ENCODE measurements at places on chromosomes 4 and X.

- no peak for DNase-seq
These were observed 24.3 kb downstream of the TMEM192 start for GRCh38 chr4:165088366-165088765.

- DNase-seq: no peak
These were observed 161.9 kb downstream of the ZNF518B start for GRCh38 chr4:10295301-10295700.

DNA sequence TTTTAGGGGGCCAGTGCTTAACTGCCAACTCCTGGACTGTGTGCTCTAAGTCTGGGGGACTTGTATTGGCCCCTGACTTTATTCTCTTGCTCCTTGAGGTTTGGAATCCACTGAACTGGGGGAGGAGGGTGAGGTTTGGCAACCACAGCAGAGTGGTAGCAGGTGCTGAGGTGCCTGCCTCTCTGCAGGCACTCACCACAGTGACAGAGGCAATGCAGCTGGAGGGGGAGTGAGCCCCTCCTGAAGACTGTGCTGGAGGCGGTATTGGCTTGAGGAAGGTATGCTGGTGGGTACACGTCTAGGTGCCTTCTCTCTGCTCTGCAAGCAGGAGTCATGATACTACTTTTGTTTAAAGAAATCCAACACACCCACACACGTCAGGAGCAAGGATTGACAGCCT is 24.6 kb downstream of the CFAP299 start:
- no peak for DNase-seq

GRCh38 chr4:142265536-142265935 is 580.6 kb downstream of the INPP4B start:
- no peak for DNase-seq

DNA sequence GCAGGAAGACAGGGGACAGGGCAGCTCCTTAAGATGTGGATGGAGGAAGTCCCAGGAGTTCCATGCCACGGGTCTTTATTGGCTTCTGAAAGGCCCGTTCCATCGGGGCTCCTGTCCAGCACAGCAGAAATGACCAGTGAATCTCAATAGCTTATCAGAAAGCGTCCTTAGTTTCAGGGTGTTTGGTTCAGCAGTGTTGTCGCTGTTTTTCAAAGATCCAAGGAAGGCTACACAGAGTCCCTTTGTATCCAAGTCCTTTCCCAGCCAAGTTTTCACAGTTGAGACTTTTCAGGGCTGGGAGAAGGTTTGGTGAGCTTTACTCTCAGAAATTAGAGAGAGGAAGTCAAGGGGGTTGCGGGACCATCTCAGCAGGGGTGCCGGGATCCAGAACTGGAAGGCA is 5.0 kb upstream of the ZCCHC4 start:
- DNase-seq: no peak

DNA sequence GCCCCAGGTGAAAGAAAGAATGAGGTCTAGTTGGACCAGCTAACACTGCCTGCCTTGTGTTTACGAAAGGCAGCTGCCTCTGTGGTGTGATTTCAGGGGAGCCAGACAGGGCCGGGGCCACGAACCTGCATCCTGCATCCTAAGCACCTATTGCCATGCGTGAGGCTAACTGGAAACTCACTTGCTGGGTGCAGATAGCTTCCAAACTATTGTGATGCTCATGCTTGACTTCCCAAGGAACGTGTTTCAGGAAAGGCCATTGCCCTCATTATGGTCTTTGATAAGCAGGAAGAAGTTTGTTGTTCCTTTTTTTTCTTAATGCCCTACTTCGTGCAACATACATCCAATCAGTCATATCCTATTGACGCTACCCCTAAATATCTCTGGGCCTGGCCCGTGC is 2.3 kb upstream of the IRF2 start:
- no peak for DNase-seq

- DNase-seq: peak; percentile 95
These were observed 2.1 kb downstream of the PLCXD1 start for GRCh38 chrX:283115-283845.

GRCh38 chrX:133726211-133726630 is 259.2 kb downstream of the GPC3 start:
- no peak for DNase-seq

DNA sequence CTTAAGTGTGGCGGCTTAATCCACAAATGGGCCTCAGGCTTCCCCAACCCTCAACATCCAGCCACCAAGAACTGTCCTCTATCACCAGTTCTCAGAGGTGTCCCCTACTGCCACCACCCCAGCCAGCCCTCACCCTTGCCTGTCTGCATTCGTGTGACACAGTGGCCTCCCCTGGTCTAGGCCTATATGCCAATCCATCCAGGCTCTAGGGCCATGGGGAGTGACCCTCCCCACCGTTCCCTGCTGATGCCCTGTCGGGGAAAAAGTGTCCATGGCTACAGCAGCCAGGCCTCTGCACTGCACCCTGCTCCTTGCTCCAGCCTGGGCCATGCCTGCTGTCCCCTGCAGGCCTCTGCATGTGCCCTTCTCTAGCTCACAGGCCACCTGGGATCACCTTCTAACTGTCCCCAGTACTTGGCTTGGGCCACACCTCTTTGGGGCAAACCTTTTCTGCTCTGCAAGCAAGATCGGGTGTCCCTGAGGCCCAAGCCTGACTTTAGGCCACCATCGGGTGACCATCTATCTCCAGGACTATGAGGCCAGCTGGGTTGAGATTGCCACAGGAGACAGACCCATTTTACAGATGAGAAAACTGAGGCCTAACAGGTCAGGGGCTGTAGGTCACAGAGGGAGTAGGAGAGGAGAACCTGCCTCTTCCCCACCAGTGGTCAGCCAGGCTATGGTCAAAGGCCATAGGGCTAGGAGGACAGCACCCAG is 75.8 kb downstream of the JAKMIP1 start:
- no peak for DNase-seq

GRCh38 chr4:184969610-184970009 is 48.7 kb upstream of the HELT start:
- DNase-seq: no peak

- no peak for DNase-seq
These were observed 28.2 kb downstream of the IRF2 start for GRCh38 chr4:184446132-184446658.

DNA sequence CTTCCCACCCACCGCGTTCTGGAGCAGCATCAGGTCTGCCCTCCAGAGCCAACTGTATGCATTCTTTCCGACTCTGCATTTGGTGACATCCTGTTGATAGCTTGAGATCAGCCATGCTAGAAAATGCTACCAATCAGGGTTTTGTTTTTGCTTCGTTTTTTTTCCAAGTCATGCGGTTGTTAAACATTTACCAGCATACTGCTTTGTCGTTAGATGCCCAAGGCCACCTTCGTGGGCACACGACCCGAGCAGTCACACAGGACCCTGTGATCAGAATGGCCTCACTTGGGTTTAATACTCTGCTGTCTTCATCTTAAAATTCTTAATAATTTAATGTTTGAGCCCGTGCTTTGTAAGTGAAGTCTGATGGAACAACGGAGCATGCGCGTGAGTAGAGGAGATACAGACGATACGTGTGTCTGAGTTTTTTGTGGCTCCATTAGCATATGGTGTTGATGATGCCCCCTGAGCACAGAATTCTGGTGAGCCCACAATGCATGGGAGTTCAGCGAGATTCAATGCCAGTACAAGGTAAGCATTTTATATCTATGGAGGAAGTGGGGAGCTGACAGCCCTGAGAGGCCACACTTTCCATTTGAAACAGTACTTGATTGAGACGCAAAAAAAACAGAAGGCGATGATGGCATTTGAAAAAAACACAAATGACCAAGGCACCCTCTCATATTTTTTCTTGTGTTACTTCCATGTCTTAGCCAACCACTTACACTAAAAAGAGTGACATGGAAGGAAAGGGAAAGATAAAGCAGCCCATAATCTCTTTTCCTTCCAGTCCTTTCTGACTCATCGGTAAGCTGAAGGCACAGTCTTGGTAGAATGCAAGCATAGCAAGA is 323.6 kb downstream of the BCOR start:
- DNase-seq: no peak

GRCh38 chr4:38128478-38129459 is 168.6 kb downstream of the PTTG2 start:
- DNase-seq: no peak

All from femur (tissue), 1 donor.